NCI-H526 treated with DMSO at 0.1 percent for 48 hours (cell line): ENCODE measurements at places on chromosomes 3 and 15.

GRCh38 chr3:44992555-44993470, 16.8 kb downstream of the EXOSC7 start:
- DNase-seq = no peak

GRCh38 chr15:47095833-47096232, 621.5 kb upstream of the SEMA6D start:
- DNase-seq = no peak

GRCh38 chr15:34594361-34594760, 10.9 kb upstream of the GOLGA8B start:
- no peak for DNase-seq

DNA sequence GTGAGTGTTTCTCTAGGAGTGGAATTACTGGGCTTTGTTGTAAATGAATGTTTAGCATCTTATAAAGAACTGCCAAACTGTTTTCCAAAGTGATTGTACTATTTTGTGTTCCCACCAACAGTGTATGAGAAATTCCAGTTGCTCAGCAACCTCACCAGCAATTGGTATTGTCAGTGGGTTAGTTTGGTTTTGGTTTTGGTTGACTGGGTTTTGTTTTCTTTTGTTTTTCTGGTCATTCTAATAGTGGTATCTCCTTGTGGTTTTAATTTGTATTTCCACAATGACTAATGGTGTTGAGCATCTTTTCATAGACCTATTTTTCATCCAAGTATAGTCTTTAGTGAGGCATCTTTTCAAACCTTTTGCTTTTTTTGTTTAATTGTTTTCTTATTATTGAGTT, 27.1 kb downstream of the FILIP1L start:
- DNase-seq = no peak

DNA sequence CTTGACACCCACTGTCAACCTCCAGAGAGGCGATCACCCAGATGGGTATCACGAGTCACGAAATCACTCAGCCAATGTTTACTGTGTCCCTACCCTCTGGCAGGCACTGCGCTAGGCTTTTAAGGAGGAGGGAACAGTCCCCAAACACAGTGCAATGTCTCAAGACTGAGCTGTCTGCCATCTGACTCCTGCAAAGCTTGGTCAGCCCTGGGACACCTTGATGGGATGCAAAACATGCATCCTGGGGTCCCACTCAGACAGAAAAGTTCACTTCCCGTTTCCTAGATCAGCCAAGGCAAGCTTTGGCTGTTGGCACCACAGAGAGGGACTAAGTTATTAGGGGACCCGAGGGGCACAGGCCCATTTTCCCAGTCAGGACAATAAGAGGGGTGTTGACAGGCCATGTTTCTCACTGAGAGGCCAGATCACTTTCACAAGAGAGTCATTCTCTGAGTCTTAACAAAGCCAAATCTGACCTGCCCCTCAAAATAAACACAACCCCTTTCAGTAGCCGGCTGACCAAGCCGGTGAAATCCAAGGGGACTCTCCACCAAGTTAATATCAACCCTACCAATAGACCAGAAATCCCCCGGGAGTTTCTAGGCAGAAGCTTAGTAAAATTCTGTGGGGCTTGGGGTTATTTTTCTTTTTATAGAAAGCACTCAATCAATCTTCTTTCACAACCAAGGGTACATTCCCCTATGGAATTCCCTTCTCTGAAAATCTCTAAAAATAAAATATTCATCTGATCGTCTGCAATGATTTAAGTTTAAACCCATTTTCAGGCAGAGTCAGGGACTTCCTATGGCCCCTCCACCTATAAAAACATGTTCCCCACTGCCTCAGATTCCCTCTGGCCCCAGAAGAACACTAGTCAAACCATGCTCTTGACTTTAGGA, 3.5 kb downstream of the RFTN1 start:
- DNase-seq = no peak

- DNase-seq = no peak
Observed at GRCh38 chr3:197599089-197599765, 43.5 kb upstream of the BDH1 start.

GRCh38 chr3:50297384-50297775, 1.8 kb downstream of the HYAL3 start:
- DNase-seq = no peak

DNA sequence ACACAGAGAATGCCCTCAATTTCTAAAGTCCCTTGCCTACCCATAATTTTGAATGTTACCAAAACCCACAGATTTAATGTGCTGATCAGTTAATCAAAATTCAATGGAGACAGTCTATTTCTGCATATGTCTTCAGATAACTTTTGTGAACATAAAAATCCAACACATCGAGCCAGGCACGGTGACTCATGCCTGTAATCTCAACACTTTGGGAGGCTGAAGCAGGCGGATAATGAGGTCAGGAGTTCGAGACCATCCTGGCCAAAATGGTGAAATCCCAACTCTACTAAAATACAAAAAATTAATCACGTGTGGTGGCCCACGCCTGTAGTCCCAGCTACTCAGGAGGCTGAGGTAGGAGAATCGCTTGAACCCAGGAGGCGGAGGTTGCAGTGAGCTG, 49.3 kb downstream of the PEAK1 start:
- no peak for DNase-seq

DNA sequence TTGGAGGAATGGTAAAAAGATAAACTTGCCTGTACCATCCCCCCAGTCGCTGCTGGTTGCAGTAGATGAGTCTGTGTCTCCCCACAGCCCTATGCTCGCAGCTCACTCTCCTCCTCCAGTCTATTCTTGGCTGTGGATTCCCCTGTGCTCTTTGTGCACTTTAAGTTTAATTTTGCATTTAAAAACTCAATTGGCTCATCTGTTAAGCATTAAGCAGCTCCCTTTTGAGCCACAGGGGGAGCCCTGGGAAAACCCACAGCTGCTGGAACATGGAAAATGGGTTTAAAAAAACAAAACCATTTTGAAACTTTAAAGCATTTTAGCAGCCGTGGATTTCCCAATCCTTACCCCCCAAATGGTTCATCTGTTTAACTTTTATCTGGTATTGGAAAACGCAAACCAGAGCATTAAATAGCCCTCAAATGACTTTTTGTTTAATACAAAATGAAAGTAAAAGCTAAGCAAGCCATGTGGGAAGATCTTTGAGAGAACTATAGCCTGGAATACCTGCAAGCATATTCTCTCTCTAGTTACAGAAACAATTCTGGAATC, 536.9 kb downstream of the ZIC1 start:
- no peak for DNase-seq

DNA sequence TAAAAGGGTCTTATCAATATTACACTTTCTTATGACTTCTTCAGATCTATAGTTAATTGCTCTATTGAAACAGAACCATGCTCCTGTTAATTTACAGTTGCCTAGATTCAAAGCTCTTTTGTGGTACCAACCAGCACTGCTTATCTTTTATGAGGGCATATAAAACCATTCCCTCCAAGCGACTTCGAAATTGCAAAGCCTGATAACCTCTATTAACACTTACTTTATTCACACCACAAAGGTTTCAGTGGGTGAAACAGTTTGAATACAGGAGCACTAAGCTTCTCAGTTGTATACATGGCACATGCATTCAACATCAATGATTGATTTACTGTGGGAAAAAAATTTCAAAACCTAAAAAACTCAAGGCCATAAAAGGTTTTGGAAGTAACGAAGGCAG, 74.9 kb upstream of the PPIB start:
- no peak for DNase-seq

GRCh38 chr3:77685713-77686112, 645.8 kb downstream of the ROBO2 start:
- no peak for DNase-seq

GRCh38 chr15:58146211-58146610, 8.0 kb downstream of the AQP9 start:
- DNase-seq = no peak

DNA sequence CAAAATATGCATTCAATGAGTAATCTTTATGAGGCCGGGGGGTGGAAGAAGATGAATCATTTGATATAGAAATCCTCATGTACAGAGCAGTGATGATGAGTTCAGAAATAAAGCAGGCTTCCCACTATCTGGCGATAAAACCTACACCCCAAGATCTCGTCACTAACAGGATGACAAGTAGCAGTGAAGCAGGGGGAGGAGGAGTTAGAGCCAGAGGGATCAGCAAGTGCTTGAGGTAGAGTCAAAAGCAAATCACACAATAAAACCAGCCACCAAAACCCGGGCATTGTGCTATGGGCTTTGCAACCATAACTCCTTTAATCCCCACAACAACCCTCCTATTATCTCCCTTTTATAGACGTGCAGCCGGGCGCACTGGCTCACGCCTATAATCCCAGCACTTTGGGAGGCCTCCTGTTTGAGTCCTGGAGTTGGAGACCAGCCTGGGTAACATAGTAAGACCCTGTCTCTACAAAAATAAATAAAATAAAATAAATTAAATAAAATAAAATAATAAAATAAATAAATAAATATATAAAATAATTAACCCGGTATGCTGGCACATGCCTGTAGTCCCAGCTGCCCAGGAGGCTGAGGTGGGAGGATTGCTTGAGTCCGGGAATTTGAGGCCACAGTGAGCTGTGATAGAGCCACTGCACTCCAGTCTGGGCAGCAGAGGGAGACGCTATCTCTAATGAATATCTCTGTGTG, 53.0 kb downstream of the STARD5 start:
- no peak for DNase-seq

DNA sequence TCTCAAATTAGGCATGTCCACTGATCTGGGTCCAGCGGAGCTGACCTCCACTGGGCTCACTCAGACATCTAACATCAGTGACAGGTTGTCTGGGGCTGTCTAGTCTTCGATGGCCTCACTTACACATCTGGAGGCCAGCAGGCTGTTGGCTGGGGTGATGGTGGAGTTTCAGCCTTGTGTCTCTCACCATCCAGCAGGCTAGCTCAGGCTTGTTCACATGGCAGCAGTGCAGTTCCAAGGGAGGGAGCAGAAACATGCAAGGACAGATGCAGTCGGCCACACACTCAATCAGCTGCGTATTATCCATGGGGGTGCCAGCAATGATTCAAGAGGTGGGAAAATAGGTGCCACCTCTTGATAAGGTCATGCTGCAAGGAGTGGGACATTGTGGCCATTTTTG, 292.5 kb downstream of the SHQ1 start:
- DNase-seq = no peak
